ENCODE measurements at places on chromosomes 6 and 20.

DNA sequence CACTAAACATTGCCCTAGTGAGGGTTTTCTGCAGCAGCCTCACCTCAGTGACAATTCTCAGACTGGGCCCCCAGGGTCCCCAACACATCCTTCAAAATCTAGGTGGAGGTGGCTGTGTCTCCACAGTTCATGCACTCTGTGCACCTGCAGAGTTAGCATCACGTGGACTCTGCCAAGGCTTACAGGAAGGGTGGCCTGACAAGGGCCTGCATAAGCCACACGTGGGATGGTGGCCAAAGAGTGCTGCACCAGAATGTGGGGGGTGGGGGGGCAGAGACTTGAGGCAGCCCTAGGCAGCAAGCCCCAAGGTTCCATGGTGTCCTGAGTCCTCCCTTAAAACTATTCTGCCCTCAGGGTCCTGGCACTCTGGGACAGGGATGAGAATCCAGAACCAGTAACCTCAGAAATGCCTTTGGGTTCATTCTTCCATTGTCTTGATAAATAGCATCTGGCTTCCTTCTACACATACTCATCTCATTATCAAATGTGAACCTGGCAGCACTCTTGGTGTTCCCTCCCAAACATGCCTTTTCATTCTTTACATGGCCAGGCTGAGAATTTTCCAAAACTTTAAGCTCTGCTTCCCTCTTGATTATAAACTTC is 1.6 kb upstream of the SERPINB1 start:
- no peak for DNase-seq

DNA sequence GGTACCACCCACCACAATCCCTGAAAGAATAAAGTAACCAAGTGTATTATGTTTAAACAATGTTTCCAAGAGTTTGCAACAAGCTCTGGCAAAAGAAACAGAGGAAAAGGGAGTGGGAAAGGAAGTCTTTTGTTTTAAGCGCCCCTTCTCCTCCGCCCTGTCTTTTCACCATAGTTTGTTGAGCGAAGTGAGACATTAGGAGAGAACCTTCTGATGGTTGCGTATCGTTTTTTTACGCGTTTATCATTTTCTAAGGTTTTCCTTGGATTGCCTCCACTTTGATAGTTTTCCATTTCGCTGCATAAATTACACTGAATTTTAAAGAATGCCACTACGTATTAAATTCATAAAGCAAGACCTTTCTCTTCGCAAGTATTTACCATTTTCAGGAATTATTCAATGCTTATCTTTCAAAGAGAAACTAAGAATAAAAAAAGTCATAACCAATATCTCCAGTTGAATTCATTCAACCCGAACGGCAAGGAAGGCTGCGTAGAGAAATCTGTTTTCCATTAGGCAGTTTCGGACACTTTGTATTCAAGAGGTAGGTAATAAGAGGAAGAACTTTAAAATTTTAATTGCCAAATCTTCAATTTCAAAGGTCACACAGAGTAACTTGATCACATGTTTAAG is 920 bp upstream of the EPHA7 start:
- no peak for DNase-seq

DNA sequence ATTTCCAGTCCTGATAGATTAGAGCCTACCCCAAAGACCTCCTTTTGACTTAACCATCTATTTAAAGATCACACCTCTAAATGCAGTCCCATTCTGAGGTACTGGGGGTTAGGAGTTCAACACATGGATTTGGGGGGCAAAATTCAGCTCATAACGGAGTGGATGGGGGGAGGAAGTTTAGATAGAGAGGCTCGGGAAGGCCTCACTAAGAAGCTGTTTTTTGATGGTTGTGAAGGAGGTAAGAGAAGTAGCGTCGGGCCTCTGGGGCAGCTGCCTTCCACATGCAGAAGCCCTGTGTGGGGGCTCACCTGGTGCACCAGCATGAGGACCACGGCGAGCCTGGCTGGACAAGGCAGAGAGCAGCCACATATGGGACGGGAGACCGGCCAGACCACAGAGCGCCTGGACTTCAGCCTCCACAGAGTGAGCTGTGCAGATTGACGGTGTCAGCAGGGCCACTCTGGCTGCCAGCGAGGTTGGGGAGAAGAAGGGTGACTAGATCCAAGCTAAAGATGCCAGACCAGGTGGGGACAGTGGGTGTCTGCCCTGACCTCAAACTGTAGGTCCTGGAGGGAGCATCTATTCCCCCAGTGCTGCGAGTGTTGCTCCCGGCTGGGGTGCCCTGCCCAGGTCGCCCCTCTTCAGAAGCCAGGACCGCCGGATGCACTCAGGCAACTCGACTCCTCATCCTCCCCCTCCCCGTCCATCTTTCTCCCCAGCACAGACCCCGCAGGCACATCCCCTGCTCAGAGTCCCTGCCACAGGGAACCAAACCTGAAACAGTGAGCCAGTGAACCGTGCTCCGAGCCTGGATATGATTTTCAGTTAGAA is 5.1 kb upstream of the SYNJ2 start:
- no peak for DNase-seq

DNA sequence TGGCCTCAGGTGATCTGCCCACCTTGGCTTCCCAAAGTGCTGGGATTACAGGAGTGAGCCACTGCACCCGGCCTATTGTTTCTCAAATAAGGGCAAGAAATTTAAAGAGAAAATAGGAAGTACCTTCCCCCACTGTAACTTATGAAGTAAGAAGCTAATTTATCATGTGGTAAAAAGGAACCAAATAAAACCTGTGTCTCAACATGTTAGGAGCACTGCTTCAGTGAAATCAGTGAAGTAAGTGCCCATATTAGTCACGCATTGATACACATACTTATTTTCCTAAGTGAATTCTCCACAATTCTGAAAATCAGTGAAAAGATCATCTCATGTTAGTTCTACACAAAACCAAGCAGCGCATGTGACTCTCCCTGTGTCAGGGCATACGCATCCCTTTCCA is 14.2 kb upstream of the LPA start:
- DNase-seq = no peak

- no peak for DNase-seq
Measured at GRCh38 chr20:13990465-13990864, at the start of gene SEL1L2. Gene SEL1L2 (minus strand): TSS chr20:13990614. CDS start chr20:13990534, 80 bp downstream.

- no peak for DNase-seq
Measured at GRCh38 chr6:141488488-141488887, 644.2 kb upstream of the GJE1 start.

- no peak for DNase-seq
Measured at GRCh38 chr20:60403105-60403741, 445.0 kb downstream of the CDH26 start.

- no peak for DNase-seq
Measured at GRCh38 chr6:25002326-25003091, 66.7 kb upstream of the RIPOR2 start.

DNA sequence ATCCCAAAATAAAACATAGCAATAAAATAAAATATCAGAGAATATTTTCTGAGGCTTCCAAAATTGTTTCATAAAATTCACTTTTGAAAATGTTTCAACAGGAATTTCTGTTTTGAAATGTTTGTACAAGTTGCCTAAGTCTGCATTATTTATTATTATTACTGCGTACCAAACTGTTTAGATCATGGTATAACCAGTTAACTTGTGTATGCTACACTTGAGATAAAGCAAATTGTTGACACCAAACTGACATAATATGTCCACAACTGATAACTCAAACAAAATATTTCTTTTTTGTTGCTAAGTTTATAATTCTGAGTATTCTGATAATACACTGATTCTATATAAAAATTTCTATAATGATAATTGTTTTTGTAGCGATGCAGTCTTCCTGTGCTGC is 531.8 kb upstream of the EYS start:
- no peak for DNase-seq

- no peak for DNase-seq
Measured at GRCh38 chr20:4812641-4813075, 90.9 kb downstream of the PRND start.

DNA sequence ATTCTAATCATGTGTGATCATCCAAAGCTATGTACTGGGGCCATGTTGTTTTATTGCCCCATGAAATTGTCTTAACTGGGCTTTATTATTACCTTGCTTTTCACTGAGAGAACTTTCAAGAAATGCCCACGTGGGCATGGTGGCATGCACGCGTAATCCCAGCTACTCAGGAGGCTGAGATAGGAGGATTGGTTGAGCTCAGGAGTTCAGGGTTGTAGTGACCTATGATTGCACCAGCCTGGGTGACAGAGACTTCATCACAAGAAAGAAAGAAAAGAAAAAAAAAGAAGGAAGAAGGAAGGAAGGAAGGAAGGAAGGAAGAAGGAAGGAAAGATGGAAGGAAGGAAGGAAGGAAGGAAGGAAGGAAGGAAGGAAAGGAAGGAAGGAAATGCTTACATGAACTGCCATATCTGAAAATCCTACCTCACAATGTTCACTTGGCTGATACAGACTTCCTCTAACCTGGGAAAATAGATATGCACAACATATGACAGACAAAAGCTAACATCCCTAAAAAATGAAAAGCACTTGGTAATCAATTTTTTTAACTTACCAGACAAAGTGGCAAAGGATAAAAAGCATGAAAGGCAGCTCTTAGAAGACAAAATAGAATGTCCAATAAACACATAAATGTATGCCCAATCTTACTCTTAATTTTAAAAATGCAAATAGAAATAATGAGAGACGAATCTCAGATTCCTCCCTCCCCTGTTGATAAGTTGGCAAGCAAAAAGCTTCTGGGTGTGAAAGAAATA is 25.5 kb upstream of the TMEM244 start:
- no peak for DNase-seq

- no peak for DNase-seq
Measured at GRCh38 chr6:34539181-34539580, 16.9 kb downstream of the SPDEF start.

DNA sequence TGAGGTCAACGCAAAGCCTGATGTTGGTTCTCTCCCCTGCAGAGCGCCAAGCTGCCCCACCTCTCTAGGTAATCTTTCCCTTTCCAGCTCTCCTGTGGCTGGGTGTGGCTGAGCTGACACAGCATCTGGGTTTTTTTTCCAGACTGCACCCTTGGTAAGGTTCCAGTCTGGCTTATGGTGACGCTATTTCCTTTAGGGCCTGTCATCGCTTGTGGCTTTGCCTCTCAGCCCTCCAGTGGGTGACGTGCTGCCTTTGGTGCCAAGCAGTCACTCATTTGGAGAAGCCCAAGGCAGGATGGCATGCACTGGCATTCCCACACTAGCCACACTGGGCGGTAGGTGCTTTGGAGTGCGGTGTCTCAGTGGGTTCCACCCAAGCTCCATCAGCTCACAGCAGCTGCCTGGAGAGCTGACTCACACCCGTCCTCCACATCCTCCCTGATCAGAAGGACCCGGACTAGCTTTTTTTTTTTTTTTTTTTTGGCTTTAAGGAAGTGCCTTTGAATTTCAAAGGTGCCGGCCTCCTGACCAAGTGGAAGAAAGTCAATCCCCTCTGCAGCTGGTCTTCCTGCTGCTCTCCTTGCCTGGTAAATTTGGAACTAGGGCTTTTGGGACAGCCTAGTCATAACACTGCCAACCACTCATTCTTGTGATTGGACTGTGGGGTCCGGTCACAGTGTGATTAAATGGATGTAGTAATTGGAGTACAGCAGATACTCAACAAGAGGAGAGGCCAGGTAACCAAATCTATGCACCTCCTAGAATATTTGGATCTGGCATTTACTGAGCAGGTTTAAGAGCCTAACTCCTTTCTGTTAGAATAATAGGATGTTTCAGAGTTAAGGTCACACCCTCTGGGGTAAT is 153.6 kb downstream of the CD83 start:
- no peak for DNase-seq

DNA sequence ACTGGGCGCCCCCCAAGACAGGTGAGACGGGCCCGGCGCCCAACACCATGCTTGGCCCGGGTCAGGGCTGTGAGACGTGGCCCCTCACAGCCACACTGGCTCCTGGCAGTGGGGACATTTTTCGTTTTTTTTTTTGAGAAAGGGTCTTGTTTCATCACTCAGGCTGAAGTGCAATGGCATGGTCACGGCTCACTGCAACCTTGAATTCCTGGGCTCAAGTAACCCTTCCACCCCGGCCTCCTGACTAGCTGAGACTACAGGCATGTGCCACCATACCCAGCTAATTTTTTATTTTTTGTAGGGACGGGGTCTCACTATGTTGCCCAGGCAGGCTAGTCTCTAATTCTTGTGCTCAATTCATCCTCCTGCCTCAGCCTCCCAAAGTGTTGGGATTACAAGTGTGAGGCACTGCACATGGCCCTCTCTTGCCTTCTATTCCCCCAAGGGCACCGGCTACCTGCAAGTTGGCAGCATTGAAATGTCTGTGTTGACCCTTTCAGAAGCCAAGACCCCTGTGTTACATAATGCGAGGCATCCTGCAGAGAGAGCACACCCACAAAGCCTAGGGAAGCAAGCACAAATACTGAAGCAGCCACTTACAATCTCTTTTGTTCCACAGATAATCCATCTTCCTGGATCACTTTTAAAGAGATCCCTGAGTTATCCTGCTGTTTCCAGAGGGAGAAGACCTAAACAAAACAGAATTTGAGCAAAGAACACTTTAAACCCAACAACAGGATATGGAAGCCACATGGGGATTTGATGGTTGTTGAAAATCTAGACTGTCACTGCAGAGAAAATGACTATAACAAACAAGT is 57.5 kb upstream of the SLC4A11 start:
- no peak for DNase-seq

GRCh38 chr6:37631295-37631694 is 66.4 kb downstream of the MDGA1 start:
- no peak for DNase-seq

- DNase-seq = no peak
Measured at GRCh38 chr6:164168595-164168994, 754.1 kb downstream of the QKI start.

- DNase-seq = no peak
Measured at GRCh38 chr6:153043719-153044118, 41.2 kb upstream of the MTRF1L start.

GRCh38 chr20:23086056-23086566 is at the start of gene CD93:
Gene CD93 (minus strand): TSS chr20:23086324. CDS start chr20:23086192, 132 bp downstream.
- no peak for DNase-seq

DNA sequence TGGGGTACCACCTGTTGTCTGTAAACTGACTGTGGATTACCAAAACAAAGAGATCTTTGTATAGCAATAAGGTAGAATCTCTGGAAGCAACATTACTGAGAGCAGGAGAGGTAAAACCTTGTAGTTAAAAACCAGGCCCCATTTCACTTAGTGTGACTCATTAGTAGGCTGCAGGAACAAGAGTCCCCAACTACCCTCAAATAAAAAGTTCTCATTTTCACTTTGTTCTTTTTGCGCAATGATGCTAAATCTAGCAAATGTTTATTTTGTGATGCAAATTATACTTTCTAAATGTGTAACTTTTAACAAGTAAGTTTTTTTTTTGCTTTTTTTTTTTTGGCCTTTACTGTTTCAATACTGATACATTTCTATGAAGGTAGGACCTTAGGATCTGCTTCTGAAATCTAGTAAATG is 67.1 kb downstream of the ESF1 start:
- DNase-seq = no peak

- DNase-seq = no peak
Measured at GRCh38 chr6:143098054-143098671, 37.5 kb downstream of the AIG1 start.

DNA sequence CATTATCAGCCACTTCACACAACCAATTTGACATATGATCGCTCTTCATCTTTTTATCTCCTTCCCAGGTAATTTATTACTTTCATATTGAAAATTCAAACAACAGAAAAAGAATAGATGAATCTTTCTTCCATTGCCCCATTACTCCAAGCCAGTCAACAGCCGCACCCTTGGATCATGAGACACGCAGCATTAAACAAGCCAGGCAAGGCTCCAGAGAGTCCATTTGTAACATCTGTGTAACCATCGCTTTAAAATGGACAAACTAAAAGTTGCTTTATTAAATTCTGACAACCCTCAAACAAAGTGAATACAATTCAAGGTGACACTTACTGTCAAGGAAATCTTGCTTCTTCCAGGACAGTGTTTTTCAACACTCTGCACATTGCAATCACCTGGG is 200.3 kb downstream of the EPM2A start:
- DNase-seq = no peak

- DNase-seq = no peak
Measured at GRCh38 chr20:22223236-22223635, 361.1 kb downstream of the FOXA2 start.

All from glomerular endothelial cell (primary cell).